Astrocyte of the cerebellum (primary cell): ENCODE measurements at places on chromosomes 4 and X.

- no peak for DNase-seq
These were observed 46.6 kb downstream of the IL13RA2 start for GRCh38 chrX:114970806-114971205.

DNA sequence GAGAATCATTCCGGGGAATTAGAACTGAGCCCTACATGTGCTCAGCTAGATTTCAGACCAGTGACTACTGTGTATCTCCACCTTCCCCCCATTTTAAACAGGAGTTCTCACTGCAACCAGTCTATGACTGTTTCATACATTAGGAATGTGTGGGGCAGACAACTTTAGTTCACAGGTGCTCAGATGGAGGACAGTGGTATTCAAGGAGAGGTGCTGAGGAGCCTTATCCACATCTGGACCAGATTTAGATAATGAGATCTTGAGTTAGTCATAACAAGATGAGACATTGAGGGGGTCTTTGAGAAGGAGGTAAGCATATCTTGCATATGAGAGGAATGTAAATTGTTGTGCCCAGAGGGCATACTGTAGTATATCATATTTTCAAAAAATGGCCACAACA is 32.8 kb upstream of the RELL1 start:
- DNase-seq: no peak

DNA sequence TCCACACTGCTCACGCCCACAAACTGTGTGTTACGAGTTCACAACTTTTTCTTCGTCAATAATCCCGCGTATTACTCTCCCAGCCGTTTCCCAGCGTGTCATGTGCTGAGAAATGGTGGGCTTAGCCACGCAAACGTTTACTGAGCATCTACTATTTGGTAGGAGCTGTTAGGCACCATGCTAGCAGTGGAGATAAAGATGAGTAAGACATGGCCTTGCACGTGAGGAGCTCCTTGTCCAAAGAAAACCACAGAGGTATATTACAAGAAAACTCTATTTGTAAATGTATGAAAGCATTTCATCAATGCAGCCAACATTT is 821 bp upstream of the TMEM128 start:
- DNase-seq: no peak

GRCh38 chr4:7811536-7812191 is 128.0 kb downstream of the AFAP1 start:
- no peak for DNase-seq

DNA sequence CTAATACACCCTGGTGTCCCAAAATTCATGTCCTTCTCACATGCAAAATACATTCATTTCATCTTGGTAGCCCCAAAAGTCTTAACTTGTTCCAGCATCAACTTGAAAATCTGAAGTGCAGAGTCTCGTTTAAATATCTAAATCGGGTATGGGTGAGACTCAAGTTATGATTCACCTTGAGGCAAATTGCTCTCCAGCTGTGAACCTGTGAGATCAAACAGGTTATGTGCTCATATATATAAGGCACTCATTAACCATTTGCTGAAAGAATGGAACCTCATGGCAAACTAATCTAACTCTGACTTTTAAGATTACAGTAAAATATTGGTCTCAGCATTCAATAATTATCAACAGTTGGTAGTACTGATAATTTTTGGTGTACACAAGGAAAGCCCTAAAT is 55.5 kb downstream of the PDLIM5 start:
- DNase-seq: no peak

DNA sequence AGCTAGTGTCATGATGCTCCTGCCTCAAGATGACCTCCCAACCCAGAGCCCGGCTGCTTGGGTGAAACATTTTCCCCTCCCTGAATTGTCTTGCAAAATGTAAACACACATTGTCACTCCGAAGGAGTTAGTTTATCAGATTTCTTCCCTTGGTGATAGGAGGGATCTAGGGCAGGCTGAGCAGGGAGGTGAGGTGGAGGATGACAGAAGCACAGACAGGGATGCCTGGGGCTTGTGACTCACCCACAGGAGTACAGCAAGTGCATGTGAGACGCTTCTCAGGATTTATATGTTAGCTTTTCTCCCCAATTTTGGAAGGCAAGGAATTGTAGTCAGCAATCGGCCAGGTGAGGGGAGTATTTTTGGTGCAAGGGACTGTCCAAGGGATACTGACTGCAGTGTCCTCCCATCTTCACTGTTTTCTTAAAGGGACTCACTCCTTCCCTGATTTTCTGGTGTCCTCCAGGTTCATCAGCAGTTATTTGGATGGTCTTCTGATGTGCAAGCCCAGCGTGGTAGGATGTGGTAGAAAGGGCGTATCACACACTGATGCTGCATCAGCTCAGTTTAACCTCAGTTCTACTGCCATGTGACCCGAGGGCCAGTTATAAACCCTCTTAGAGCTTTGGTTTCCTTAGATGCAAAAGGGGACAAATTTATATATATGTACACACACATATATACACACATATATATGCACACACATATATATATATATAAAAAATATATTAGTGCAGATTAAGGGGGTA is 46.2 kb upstream of the IGFBP7 start:
- no peak for DNase-seq

DNA sequence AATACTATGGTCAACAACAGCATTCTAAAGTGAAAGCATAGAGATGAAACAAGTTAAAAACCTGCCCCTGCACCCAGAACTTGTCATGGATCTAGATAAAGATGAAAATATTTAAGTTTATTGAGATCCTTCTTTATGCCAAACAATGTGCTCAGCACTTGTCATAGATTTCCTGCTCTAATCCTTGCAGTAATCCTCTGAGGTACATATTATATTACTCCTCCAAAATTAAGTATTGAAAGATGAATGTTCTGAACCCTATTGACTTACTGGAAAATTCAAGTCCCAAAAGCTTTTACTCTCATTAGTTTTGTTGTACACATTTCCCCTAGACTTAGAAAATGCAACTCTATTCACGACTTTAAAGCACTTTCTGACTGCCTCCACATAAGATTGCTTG is 35.6 kb downstream of the CAMK2D start:
- DNase-seq: no peak

DNA sequence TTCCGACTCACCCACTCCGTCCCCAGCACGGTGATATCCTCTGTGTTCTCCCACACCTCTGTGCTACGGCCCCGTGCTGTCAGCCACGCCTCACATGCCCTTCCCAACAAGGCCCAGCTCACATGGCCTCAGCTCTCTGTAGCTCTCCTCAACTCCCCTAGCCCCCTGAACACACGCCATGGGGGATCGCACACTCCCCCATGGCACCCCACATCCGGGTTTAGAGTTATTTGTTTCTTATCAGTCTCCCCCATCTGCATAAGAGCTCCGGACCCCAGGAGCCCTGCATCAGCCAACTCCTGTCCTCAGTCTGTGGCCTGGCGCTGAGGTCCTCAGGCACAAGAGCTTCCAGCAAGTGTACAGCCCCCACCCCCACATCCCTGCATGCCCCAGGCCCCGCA is 7.0 kb downstream of the C4orf50 start:
- no peak for DNase-seq
